ENCODE measurements at places on chromosomes 3 and 15.

DNA sequence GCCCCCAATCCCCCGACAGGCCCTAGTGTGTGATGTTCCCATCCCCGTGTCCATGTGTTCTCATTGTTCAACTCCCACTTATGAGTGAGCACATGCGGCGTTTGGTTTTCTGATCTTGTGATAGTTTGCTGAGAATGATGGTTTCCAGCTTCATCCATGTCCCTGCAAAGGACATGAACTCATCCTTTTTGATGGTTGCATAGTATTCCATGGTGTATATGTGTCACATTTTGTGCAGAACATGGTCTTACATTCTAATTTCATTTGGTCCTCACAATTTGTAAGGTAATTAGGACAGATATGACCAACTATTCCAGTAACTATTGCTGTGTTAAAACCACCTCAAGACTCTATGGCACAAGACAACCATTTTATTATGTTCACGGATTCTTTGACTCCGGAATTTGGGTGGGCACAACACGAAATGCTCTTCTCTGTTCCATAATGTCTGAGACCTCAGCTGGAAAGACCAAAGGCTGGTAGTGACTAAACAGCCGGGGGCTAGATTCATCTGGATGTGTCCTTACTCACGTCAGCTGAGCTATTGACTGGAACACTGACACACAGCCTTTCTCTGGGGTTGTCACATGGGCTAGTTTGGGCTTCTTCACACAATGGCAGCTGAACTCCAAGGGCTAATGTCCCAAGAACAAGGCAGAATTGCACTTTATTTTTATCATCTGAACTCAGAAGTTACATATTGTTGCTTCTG lies 13.6 kb upstream of the GLCE start:
- no peak for DNase-seq

DNA sequence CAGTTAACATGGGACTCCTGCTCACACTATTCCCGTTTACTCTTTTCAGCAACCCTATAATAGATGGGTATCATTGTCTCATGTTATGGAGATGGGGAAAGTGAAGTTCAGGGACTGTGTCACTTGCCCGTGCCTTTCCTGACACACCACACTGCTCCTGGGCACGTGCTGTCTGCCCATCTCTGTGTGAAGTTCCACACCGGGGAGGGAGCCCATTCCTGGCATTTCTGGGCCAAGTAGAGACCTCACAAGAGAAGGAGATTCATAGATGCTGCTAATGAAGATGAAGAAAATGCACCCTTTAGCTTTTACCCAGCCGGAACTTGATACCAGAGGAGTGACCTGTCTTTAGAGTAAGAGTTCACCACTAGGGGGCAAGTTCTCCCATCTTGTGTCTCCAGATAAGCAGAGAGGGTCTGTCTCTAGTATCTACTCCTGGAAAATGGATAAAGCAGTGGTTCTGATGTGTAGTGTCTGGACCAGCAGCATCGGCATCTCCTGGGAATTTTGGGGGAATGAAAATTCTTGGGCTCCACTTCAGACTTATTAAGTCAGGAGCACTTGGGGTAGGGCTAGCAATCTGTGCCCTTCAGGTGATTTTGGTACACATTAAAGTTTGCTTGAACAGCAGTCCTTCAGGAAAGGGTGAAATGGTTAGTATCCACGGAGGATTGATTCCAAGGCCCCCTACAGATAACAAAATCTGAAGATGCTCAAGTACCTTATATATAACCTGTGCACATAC lies 2.0 kb upstream of the TOPBP1 start:
- peak; percentile 47 for DNase-seq

DNA sequence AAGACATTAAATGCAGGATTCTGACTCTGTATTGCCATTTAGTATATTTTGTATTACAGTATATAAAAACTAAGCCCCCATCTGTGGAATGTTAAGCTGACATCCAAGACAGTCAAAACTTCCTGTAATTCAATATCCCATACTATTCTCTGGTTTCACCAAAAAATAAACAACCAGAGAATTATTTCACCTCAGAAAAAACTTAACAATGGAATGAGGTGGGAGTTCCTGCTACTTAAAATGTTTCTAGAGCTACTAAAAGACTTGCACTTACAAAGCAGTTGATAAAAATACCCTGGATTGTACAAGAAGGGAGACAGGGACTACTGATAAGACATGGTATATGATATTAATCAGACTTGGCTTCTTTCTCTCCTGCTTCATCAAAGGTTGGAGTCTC lies 8.3 kb downstream of the ARL13B start:
- DNase-seq: peak; percentile 30

- DNase-seq: no peak
Measured at GRCh38 chr3:103614719-103615118, 1179.9 kb downstream of the ZPLD1 start.

GRCh38 chr3:155420881-155421486 lies 127.5 kb upstream of the STRIT1 start:
- no peak for DNase-seq

- DNase-seq: peak; percentile 45
Measured at GRCh38 chr15:51731549-51732267, 5.7 kb downstream of the LYSMD2 start.

DNA sequence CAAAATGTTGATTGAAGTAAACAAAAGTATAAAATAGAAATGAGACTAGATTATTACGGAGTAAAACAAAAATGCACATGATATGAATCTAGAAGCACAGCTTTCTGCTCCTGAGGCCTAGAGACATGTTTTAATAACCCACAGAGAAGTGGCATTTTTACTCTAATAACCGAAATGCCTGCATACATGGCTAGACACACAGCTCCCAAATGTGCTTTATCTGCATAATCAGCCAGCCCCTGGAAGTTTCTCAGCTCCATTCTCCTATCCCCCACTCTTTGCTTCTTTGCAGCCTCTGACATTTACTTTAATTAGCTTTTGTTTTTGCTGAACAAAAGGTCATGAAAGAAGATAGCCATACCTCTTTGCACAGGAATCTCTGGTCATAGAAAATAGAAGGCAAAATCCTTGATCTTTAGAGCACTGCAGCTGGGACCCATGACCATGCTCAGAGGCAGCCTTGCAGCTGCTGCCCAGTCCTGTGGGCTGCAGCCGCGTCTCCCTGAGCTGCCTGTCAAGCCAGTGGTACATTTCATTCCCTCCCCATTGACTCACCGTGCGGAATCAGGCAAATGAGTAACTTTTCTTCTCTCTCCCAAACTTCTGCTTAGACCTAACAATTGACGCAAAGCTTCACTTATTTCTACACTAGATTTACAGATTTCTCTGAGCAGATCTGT lies at the start of gene VEPH1:
Gene VEPH1 (minus strand): TSS at position 501 of the 680 bp plus-strand sequence. CDS start 8,067 bp downstream, outside the sequence.
- DNase-seq: peak; percentile 75

- peak; percentile 13 for DNase-seq
Measured at GRCh38 chr3:49238274-49239127, 38.5 kb downstream of the C3orf62 start.

- DNase-seq: peak; percentile 17
Measured at GRCh38 chr3:141552440-141552991, 65.7 kb downstream of the RASA2 start.

DNA sequence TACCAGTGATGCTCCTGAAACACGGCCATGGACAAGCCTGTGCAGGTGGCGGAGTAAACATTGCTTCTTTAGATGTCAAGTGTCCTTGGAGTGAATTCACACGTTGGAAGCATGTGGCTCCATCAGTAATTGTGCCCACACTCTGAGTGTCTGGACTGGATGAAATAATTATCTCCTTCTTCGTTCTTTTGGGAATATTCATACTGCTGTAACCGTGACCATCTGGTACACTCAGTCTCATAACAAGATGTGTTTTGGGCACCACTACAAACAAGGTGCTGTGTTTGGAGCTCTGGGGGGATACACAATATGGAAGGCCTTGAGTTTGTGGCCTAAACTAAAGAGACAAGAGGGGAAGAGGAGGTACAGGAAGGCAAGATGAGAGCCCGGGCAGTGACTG lies 165.6 kb downstream of the APBA2 start:
- DNase-seq: no peak

GRCh38 chr15:69783211-69783610 lies 314.5 kb downstream of the TLE3 start:
- DNase-seq: no peak

GRCh38 chr3:134081211-134081610 lies 51.5 kb upstream of the SLCO2A1 start:
- DNase-seq: no peak

DNA sequence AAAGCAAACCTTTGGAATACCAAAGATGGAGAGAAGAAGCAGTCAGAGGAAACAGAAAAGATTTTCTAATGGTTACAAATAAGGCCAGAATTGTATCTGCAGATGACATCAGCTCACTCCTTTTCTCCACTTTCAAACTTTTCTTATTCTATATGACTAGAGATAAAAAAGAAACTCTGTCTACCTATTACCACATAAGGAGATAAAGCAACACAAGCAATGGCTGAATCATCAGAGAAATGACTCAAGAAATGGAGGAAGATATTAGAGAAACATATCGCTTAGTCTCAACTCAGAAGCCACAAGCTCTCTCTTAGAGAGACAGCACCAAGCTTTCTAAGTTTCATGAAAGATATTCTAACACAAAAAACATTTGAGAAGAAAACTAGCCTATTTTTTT lies 784.0 kb downstream of the ZPLD1 start:
- peak; percentile 63 for DNase-seq

- peak; percentile 87 for DNase-seq
Measured at GRCh38 chr3:183291497-183292031, 38.5 kb downstream of the B3GNT5 start.

DNA sequence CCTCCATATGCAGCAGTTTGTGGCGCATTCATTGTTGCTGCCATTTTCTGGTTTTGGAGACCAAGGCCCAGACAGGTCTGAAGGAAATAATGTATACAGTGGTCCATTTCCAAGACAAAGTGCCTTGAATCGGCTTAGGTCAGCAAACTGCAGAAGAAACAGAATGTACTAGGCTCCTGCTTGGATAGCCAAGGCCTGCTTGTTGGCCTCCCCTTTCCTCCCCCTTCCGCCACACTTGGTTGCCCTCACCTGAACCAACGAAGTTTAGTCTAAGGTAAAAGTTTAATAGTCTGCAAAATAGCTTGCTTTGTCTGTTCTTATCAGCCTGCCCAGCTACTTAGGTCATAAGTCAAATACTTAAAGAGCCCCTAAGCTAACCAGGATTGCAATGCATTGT lies 12.0 kb upstream of the RTP3 start:
- DNase-seq: no peak

- DNase-seq: peak; percentile 37
Measured at GRCh38 chr3:25088284-25088683, 339.8 kb upstream of the RARB start.

GRCh38 chr15:82805994-82806406 lies at the start of gene FSD2:
Gene FSD2, minus strand, starts transcription at chr15:82806069. Its CDS starts 18,679 bp downstream, at chr15:82787390.
- no peak for DNase-seq

DNA sequence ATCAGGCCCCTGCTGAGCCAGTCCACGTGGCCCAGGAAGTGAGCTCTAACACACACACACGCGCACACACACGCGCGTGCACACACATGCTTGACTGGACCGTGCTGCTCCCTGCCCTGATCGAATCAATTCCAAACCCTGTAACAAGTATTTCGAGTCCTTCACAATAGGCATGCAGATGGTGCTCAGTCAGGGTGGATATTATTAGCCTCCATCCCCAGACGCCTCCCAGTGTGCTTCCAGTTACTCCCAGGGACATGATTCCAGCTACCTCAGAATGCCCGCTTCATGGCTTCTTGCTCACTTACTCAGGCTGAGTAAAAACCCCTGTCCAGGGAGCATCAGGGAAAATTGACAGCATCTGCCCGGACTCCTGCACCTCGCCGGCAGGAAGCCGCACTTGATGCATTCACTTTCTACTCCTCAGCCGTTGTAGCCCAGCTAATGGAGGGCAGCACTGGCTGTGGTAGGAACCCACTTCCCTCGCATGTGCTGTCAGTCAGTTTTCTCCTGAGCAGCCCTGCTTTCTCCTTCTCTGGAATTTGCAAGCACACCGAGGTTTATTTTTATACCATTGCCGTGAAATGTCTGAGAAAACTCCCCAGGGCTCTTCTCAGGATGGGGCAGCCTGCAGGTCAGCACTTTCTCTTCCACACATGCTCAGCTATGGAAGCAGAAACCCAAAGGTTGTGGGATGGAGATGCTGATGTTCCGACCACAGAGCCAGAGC lies 126.1 kb upstream of the ABHD17C start:
- DNase-seq: peak; percentile 66

DNA sequence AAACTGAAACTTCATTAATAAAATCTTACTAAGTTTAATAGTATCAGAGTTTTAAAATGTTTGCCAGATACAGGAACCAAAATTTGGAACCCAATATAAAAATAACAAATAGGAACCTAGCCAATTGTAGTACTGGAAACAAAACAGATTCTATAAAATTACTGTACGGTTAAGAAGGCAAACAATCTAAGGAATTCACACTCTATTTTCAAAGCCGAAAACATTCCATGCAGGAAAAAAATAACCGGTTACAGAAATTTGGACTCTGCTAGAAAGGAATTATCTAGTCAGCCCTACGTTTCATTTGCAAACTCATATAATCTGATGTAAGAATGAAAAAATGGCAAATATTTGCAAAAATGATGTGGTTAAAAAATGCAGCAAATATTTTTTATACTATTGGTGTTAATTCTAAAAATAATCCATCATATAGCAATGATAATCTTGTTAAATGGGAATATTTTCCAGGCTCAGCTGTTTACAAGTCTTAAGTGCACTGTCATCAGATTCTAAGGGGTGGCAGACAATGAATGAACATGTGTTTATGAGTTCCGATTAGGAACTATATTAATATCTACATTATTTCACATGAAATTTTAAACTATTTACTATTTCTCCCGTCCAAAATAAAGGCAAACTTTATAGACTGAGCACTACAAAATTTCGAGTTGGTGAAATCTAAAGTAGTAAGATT lies 58.1 kb downstream of the DCBLD2 start:
- DNase-seq: no peak

DNA sequence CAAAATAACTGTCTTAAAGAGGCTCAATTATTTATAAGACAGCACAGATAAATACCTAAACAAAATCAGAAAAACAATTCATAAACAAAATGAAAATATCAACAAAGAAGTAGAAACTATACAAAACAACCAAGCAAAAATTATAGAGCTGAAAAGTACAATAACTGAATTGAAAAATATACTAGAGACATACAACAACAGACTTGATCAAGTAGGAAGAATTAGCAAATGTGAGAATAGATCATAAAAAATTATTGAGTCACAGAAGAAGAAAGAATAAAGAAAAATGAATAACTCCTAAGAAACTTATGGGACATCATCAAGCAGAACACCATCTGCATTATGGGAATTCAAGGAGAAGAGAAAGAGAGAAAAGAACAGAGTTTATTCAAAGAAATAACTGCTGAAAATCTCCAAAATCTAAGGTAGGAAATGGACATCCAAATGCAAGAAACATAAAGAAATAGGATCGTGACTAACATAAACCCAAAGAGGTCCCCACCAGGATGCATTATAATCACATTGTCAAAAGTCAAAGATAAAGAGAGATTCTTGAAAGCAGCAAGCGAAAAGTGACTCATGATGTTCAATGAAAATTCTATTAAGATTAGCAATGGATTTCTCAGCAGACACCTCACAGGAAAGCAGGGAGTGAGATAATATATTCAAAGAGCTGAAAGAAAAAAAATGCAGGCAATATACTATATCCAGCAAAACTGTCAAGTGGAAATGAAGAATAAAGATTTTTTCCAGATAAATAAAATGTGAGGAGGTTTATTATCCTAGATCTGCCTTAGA lies 85.9 kb downstream of the DCLK3 start:
- peak; percentile 62 for DNase-seq

Measured in astrocyte of the spinal cord (primary cell).